ENCODE measurements at places on chromosomes 6 and 20.

- DNase-seq = no peak
These were observed 41.0 kb upstream of the HMGA1 start for GRCh38 chr6:34195726-34196115.

DNA sequence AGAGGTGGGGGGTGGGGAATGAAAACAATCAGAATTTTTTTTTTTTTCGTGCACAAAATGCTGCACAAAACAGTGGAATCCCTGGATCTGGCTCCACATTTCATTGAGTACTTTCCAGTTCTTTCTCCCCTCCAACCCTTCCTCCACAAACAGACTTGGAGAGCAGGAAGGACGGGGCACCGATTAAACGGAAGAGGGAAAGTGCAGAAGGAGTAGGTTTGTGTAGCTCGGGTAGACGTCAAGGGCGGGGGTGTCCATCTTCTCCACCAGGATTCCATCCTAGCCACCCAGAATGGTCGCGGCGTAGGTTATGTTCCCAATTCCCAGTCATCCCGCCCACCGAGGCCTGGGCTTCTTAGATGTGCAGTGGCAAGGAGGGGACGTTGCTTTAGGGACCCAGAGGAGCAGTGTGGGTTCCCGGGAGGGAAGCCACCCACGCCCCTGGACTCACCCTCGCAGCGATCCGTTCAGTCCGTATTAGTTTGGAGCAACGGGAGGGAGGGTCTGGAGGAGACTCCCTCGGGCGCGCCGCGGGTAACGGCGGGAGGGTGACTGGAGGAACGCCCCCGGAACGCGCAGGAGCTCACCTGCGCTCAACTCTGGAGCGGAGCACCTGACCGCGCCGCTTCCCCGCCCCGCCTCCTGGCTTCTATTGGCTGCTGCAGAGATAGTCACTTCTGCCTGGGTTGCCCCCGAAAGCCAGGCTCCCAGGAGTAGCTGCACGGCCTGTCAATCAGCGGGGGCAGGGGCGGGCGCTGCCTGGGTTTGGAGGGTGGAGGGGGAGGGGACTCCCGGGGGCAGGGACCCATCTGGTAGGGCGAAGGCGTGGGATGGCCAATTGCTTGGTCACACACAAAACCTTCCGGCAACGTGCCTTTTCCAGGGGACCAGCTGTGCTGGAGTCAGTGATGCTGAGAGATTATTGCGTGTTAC lies at the start of gene ENPP5:
Gene ENPP5 (minus strand): TSS at position 624 of the 933 bp plus-strand sequence. CDS start 2,718 bp downstream, outside the sequence.
- peak; percentile 46 for DNase-seq

GRCh38 chr20:1422753-1423152 lies 29.9 kb upstream of the FKBP1A start:
- DNase-seq = no peak

DNA sequence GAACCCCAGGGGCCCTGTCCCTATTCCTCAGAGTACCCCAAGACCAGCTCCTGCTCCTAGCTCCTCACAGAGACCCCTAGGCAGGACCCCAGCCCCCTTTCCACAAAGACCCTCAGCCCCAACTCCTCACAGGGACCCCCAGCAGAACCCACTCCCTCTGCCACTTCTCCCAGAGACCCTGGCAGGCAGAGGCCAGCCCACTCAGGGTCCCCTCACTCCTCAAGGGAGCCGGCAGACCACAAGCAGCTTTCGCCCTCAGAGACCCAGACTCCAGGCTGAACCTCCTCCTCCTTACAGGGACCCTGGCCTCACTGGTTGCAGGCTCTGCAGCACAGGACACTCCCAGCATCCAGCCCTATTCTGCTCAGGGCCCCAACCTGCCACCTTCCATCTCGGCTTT lies 575 bp downstream of the SLC44A4 start:
- DNase-seq = no peak

- DNase-seq = no peak
These were observed 168.1 kb downstream of the CDKAL1 start for GRCh38 chr6:20702366-20702765.
